ENCODE measurements at places on chromosomes 2 and 18. TPM values are rescaled to one million over a fixed set of nuclear protein-coding genes. Genes with fewer than 3 reads are reported as not detected.
A peak's percentile ranks its signal among the peaks of the same experiment; 100 is the strongest.

DNA sequence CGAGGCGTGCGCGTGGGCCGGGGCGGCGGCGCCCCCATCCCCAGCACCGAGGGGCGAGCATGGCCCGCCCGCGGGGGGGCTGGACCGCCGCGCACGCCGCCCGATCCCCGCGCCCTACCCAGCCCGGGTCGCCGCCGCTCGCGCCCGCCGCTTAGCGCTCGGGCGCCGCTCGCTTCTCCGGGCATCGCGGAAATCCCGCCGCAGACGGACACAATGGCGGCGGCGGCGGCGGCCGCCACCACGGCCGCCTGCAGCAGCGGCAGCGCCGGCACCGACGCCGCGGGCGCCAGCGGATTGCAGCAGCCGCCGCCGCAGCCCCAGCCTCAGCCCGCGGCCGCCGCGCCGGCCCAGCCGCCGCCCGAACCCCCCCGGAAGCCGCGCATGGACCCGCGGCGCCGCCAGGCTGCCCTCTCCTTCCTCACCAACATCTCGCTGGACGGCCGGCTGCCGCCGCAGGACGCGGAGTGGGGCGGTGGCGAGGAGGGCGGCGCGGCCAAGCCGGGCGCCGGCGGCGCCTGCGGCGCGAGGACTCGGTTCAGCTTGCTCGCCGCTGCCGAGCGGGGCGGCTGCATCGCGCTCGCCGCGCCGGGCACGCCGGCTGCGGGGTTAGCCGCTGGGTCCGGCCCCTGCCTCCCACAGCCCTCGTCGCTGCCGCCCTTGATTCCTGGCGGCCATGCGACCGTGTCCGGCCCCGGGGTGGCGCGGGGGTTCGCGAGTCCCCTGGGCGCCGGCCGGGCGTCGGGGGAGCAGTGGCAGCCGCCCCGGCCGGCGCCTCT, 453 bp downstream of the CABLES1 start:
- peaks cover 34% of the 10 kb centered on the region for H3K4me1 ChIP-seq
- peaks cover 21% of the 10 kb centered on the region for H3K27me3 ChIP-seq
- peak overlapping the region; percentile 46 for H3K4me3 ChIP-seq
- H3K27ac ChIP-seq: no peak overlapping the region

GRCh38 chr2:112645310-112646101, at the start of gene SLC20A1:
Gene SLC20A1, plus strand, starts transcription at chr2:112645939. Its CDS starts 890 bp downstream, at chr2:112646829.
- no peaks in the 10 kb centered on the region for H3K27me3 ChIP-seq
- peak; percentile 98 for DNase-seq
- H3K36me3 ChIP-seq: peaks cover 20% of the 10 kb centered on the region
- H3K4me3 ChIP-seq: peak within 1 kb of the TSS; percentile 87
- H3K4me1 ChIP-seq: peaks cover 21% of the 10 kb centered on the region

DNA sequence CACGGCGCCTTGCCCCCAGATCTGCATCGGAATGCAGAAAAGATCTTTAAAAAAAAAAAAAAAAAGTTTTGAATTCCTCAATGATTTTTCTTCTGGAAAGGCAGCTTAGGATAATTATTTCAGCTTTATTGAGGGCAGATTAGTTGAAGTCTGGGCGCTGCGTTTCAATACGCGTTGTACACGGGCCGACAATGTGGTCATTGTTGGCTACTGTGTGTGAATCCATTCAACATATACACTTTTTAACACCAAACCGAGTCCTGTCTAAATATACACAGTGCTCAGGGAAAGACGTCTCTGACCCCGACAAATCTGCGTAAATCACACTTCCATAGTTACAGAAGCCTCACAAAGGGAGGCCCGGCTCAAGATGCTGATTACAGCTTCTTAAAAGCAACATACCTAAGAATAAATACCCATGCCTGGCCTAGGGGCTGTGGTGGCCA, 1.4 kb upstream of the SIX3 start:
- no peaks in the 10 kb centered on the region for H3K36me3 ChIP-seq
- no peak overlapping the region for H3K27ac ChIP-seq
- peaks cover 7% of the 10 kb centered on the region for H3K4me1 ChIP-seq
- no peak for DNase-seq

DNA sequence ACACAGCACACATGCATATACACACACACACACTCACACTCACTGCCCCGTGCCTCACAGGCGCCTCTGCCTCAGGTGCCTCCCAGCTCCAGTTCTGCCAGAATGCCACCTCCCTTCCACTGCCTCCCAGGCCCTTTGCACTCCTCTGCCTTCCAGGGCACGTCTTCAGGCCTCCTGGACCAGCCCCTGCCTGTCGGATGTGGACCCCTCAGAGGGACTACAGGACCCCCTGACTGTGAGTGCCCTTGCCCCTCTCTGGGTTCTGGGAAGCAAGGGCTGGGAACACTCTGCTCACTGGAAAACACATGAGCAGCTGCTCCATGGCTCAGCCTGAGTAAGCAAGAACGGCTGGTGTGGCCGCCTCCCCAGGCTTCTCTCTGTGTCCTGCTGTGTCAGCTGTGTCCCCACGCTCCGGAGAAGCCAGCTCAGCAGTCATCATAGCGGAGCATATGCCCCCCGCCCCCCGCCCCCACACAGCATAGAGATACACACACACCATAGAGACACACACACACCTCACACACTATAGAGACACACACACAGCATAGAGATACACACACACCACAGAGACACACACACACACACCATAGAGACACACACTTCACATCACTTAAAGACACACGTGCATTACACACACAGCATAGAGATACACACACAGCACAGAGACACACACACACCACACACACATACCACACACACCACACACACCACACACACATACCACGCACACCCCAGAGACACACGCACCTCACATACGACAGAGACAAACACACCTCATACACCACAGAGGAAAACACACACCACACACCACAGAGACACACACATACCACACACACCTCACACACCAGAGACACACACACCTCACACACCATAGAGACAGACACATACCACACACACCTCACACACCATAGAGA, 271.3 kb downstream of the CYRIA start:
- H3K4me3 ChIP-seq: no peak overlapping the region
- peak overlapping the region; percentile 53 for H3K27ac ChIP-seq
- H3K4me1 ChIP-seq: peaks cover 20% of the 10 kb centered on the region
- H3K36me3 ChIP-seq: no peaks in the 10 kb centered on the region

GRCh38 chr2:84906108-84906899, 848 bp downstream of the TMSB10 start:
- no peaks in the 10 kb centered on the region for H3K36me3 ChIP-seq
- peak overlapping the region; percentile 86 for H3K27ac ChIP-seq
- DNase-seq: peak; percentile 35
- H3K27me3 ChIP-seq: no peaks in the 10 kb centered on the region
- H3K4me3 ChIP-seq: peak overlapping the region; percentile 78

GRCh38 chr2:48419884-48420511, 110.0 kb upstream of the STON1 start:
- no peaks in the 10 kb centered on the region for H3K27me3 ChIP-seq
- H3K36me3 ChIP-seq: no peaks in the 10 kb centered on the region
- DNase-seq: no peak
- H3K4me3 ChIP-seq: no peak overlapping the region

- H3K27me3 ChIP-seq: no peaks in the 10 kb centered on the region
- H3K4me3 ChIP-seq: no peak overlapping the region
- no peaks in the 10 kb centered on the region for H3K36me3 ChIP-seq
- no peak overlapping the region for H3K27ac ChIP-seq
- no peak for DNase-seq
- no peaks in the 10 kb centered on the region for H3K4me1 ChIP-seq
These were observed 96.7 kb upstream of the COL5A2 start for GRCh38 chr2:189276277-189276676.

GRCh38 chr2:188978291-188979081, 4.3 kb downstream of the COL3A1 start:
- peak; percentile 10 for DNase-seq
- no peaks in the 10 kb centered on the region for H3K36me3 ChIP-seq
- peak overlapping the region; percentile 60 for H3K4me3 ChIP-seq

DNA sequence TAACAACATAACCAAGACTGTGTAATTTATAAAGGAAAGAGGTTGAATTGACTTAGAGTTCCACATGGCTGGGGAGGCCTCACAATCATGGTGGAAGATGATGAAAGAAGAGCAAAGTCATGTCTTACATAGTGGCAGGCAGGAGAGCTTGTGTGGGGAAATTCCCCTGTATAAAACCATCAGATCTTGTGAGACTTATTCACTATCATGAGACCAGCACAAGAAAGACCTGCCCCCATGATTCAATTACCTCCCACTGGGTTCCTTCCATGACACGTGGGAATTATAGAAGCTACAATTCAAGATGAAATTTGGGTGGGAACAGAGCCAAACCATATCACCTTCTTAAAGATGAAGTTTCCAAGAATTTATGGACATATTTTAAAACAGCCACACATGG, 2.5 kb upstream of the IL36RN start:
- H3K36me3 ChIP-seq: no peaks in the 10 kb centered on the region
- no peak overlapping the region for H3K4me3 ChIP-seq
- no peaks in the 10 kb centered on the region for H3K27me3 ChIP-seq
- peak; percentile 66 for DNase-seq
- peaks cover 14% of the 10 kb centered on the region for H3K4me1 ChIP-seq

GRCh38 chr2:145652571-145653545, 1132.9 kb upstream of the ZEB2 start:
- H3K27ac ChIP-seq: no peak overlapping the region
- H3K27me3 ChIP-seq: no peaks in the 10 kb centered on the region
- no peak for DNase-seq
- H3K4me1 ChIP-seq: no peaks in the 10 kb centered on the region
- no peaks in the 10 kb centered on the region for H3K36me3 ChIP-seq
- no peak overlapping the region for H3K4me3 ChIP-seq

AKAIN1 gene
- polyA plus RNA-seq: 0.12 TPM

GALNT14 gene
- 3.1 TPM for polyA plus RNA-seq

Data from large intestine (tissue), 12 donors.